ENCODE measurements at places on chromosomes 1 and 21. TPM values are rescaled to one million over a fixed set of nuclear protein-coding genes. Genes with fewer than 3 reads are reported as not detected.

- peak; percentile 14 for DNase-seq
- H3K4me1 ChIP-seq = peaks cover 14% of the 10 kb centered on the region
- peak overlapping the region; percentile 87 for H3K27ac ChIP-seq
- H3K27me3 ChIP-seq = no peaks in the 10 kb centered on the region
- H3K36me3 ChIP-seq = peaks cover 8% of the 10 kb centered on the region
Observed at GRCh38 chr1:181089017-181089675, 646 bp downstream of the IER5 start.

DNA sequence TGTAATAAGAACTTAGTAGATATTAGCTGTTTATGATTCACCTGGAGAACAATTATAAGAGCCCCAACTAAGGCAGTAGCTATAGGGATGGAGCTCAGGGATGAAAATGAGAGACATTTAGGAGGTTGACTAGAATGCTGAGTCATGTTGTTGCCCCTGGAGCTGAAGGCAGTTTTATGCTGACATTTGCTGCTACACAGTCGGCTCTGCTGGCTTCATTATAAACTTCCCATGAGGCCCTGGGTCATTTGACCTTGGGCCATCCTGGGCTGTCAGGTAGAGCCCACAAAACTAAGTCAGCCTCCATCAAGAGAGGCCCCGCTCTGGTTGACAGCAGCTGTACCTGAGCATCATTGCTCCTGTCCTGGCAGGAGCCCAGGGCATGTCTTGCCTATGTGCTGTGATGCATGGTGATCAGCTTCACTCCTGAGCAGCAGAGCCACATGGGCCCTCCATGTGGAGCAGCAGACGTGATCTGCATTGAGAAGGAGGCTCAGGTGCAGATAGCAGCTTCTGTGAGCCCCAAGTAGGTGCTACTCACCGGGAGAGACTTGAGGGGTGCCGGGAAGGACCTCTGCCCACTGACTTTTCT lies 112.4 kb downstream of the TBX19 start:
- H3K4me3 ChIP-seq = no peak overlapping the region
- no peak overlapping the region for H3K27ac ChIP-seq
- no peaks in the 10 kb centered on the region for H3K4me1 ChIP-seq
- H3K27me3 ChIP-seq = no peaks in the 10 kb centered on the region

DNA sequence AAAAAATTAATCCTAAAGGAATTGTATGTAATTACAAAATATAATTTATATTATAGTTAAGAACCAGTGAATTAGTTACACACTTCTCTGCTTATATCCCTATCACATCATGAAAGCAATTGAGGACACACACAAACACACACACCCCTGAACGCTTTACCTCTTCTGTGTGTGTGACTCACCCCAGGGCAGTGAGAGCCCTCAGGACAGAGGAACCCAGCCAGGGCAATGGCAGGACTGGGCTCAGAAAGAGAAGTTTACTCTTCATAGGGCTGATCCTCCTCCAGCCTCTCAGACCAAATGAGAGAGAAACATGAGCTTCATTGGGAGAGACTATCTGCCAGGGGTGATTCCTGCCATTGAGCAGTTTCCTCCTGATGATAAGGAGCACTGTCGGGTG lies 38.1 kb downstream of the SLC44A3 start:
- H3K4me1 ChIP-seq = peaks cover 18% of the 10 kb centered on the region
- H3K4me3 ChIP-seq = no peak overlapping the region
- H3K27me3 ChIP-seq = no peaks in the 10 kb centered on the region
- no peak for DNase-seq

The ZNF695 gene
- 2.6 TPM for total RNA-seq

The GJA5 gene
- total RNA-seq = not detected

GRCh38 chr1:203756036-203756435 lies 8.9 kb upstream of the LAX1 start:
- no peak overlapping the region for H3K4me3 ChIP-seq
- no peak overlapping the region for H3K27ac ChIP-seq
- no peaks in the 10 kb centered on the region for H3K36me3 ChIP-seq
- no peaks in the 10 kb centered on the region for H3K27me3 ChIP-seq
- H3K4me1 ChIP-seq = peaks cover 2% of the 10 kb centered on the region

The CNIH3 gene
- total RNA-seq = 15.7 TPM

DNA sequence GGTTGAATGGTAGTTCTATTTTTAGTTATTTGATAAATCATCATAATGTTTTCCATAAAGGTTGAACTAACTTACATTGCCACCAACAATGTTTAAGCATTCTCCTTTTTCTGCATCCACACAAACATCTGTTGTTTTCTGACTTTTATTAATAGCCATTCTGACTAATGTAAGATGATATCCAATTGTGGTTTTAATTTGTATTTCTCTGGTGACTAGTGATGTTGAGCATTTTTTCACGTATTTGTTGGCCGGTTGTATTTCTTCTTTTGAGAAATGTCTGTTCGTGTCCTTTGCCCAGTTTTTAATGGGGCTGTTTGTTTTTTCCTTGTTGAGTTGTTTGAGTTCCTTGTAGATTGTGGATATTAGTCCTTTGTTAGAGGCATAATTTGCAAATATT lies 24.6 kb upstream of the SLC35F3 start:
- H3K4me1 ChIP-seq = no peaks in the 10 kb centered on the region
- no peaks in the 10 kb centered on the region for H3K36me3 ChIP-seq

DNA sequence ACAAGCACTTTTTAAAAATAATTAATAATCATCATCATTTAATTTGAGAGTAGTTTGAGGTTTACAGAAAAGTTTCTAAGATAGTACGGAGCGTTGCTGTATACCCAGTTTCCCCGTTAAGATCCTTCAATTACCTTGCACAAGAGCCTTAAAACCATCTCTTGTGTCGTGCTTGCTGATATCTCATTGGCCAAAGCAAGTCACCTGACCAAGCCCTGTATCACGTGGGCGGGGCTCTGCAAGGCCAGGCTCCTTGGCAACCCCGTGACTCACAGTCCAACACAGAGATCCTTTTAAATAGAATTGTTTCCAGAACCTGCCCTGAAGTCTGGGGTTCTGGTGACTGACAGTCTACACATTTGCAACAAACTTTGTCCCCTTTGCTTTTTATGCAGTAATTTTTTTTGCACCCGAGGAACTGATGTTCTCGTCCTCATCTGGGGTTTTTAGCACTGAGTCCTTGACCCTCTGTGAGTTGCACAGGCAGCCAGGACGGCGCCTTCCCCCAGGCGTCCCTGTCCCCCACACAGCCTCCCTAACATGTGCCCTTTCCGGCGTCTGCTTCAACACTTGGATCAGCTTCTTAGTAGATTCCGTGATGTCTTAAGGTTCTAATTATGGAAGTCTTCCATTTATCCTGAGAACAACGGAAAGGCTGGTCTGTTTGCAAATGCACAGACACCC lies 183.3 kb upstream of the TMEM51 start:
- no peaks in the 10 kb centered on the region for H3K36me3 ChIP-seq
- peak; percentile 88 for DNase-seq
- H3K27me3 ChIP-seq = no peaks in the 10 kb centered on the region
- H3K27ac ChIP-seq = peak overlapping the region; percentile 28

DNA sequence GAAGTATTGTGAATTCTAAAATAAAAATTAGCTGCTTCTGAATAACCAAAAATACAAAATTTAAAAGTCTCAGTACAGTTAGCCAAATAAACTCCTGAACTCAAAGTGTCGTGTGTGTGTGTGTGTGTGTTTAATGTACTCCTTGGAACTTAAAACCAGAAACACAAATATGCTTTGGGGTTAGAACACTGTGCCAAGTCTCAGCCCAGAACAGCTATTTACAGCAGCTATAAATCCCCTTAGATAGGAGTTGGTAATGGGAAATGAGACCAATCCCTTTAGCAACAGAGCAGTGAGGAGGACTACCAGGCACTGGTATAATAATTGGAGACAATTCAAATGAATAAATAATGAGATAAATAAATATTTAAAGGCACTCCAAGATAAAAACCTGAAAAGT lies 83.1 kb downstream of the PATJ start:
- no peaks in the 10 kb centered on the region for H3K36me3 ChIP-seq
- DNase-seq = peak; percentile 51
- no peaks in the 10 kb centered on the region for H3K4me1 ChIP-seq
- H3K27me3 ChIP-seq = no peaks in the 10 kb centered on the region
- no peak overlapping the region for H3K4me3 ChIP-seq
- H3K27ac ChIP-seq = no peak overlapping the region

The MPL gene
- total RNA-seq = not detected

The TAF12 gene
- 52.2 TPM for total RNA-seq

DNA sequence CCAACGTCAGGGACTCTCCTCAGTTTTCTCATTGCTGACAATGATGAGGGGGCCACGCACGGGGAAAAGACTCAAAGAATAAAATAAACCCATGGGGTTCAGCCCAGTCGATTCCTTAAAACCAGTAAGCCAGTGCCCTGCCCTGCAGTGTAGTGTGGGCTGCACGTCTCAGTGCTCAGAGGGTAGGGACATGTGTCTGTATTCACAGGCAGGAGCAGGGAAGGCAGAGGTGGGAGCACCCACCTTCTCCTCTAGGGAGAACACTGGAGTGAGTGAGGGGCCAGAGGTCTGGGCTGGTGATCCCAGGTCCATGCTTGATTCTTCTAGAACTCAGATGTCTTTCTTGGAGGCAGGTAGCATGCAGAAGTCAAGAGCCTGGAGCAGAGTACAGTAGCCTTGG lies 303.6 kb downstream of the MATN1 start:
- no peaks in the 10 kb centered on the region for H3K36me3 ChIP-seq
- H3K27me3 ChIP-seq = no peaks in the 10 kb centered on the region
- H3K27ac ChIP-seq = no peak overlapping the region

- no peaks in the 10 kb centered on the region for H3K27me3 ChIP-seq
- peaks cover 15% of the 10 kb centered on the region for H3K4me1 ChIP-seq
- H3K36me3 ChIP-seq = no peaks in the 10 kb centered on the region
- no peak overlapping the region for H3K27ac ChIP-seq
- DNase-seq = peak; percentile 32
- no peak overlapping the region for H3K4me3 ChIP-seq
Observed at GRCh38 chr1:170618421-170618820, 45.5 kb upstream of the PRRX1 start.

DNA sequence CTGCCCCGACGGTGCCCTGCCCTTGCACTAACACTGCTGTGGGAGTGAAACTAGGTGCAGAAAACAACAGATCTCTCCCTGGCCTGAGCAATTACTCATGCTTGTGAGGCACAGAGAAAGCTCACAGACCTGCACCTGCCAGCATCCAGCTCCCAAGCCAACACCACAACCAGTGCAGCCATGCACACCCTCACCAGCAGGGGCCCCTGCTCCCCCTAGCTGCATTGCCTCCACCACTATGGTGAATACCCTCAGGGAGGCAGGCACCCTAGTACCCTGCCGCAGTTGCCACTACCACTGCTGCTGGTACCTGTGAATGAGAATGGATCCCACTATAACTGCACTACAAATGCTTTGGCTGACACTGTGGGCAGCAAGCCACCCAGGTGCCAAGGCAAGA lies 7.1 kb upstream of the DIRAS3 start:
- H3K4me1 ChIP-seq = no peaks in the 10 kb centered on the region
- H3K4me3 ChIP-seq = no peak overlapping the region
- H3K27me3 ChIP-seq = no peaks in the 10 kb centered on the region

The PBX1 gene
- total RNA-seq = 39.8 TPM

GRCh38 chr1:172135076-172135672 lies 285.3 kb upstream of the C1orf105 start:
- peaks cover 3% of the 10 kb centered on the region for H3K36me3 ChIP-seq
- no peak overlapping the region for H3K27ac ChIP-seq
- no peak overlapping the region for H3K4me3 ChIP-seq
- peaks cover 6% of the 10 kb centered on the region for H3K4me1 ChIP-seq
- no peaks in the 10 kb centered on the region for H3K27me3 ChIP-seq

DNA sequence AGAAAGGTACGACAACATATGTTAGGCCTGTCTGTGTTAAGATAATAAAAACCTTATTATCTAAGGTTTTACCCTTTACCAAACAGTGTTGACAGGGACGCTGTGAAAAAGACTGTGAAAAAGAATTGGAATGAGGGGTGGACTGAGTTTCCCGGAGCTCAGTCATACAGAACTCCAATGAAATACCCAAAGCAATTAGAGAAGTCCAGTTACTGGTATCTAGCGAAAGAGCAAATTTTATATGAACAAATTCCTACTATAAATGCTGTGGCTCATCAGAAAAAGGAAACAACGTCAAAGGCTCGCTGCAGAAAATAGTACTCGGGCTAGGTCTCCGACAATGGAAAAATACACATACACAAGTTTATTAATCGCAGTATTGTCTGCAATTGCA lies 708 bp upstream of the RBBP5 start:
- DNase-seq = no peak
- H3K36me3 ChIP-seq = no peaks in the 10 kb centered on the region
- H3K4me3 ChIP-seq = peak overlapping the region; percentile 35
- peak overlapping the region; percentile 95 for H3K27ac ChIP-seq
- no peaks in the 10 kb centered on the region for H3K27me3 ChIP-seq

DNA sequence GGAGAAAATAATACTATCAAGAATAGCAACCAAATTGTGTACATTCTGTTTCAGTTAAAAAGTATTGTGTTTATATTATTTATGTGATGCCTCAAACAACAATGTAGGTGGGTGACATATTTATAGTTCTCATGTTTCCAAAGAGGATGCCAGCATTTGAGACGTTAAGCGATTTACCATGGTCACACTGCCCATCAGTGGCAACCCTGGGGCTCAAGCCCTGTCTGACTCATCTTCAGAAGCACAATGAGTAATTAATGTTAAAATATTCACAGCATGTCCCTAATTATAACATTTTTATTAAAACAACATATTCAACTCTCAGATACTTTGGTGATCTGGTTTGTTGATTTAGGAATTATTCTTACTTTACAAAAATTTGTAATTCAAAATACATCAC lies 409.4 kb downstream of the BRINP3 start:
- H3K27me3 ChIP-seq = no peaks in the 10 kb centered on the region
- no peak for DNase-seq
- no peak overlapping the region for H3K27ac ChIP-seq
- no peak overlapping the region for H3K4me3 ChIP-seq

- no peak for DNase-seq
- peaks cover 8% of the 10 kb centered on the region for H3K27me3 ChIP-seq
- no peak within 1 kb of the TSS for H3K27ac ChIP-seq
- H3K36me3 ChIP-seq = no peaks in the 10 kb centered on the region
- H3K4me1 ChIP-seq = no peaks in the 10 kb centered on the region
Observed at GRCh38 chr21:46604975-46605766, at the start of gene S100B. S100B (minus strand) TSS chr21:46605082; CDS start chr21:46602415, 2,667 bp downstream.

DNA sequence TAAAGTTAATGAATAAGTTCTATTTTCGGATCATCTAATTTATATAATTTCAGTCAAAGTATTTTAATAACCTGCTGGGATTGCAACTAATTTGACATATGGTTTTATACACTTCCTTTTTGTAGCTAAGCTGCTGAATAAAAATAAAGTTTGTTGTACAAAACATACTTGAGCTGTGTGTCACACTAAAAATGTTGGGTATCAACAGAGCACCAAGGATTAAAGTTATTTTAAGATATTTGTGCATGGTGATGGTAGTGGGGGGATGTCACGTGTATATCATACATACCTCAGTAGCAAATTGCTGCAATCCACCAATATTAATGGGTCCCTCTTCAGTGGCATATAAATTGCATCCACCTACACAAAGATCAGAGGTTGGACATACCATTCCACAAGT lies 199.6 kb downstream of the DPYD start:
- no peak for DNase-seq
- H3K27ac ChIP-seq = no peak overlapping the region
- H3K4me3 ChIP-seq = no peak overlapping the region
- no peaks in the 10 kb centered on the region for H3K27me3 ChIP-seq
